Cardiac septum (tissue), 1 donor: ENCODE measurements at places on chromosomes 11 and 22.

DNA sequence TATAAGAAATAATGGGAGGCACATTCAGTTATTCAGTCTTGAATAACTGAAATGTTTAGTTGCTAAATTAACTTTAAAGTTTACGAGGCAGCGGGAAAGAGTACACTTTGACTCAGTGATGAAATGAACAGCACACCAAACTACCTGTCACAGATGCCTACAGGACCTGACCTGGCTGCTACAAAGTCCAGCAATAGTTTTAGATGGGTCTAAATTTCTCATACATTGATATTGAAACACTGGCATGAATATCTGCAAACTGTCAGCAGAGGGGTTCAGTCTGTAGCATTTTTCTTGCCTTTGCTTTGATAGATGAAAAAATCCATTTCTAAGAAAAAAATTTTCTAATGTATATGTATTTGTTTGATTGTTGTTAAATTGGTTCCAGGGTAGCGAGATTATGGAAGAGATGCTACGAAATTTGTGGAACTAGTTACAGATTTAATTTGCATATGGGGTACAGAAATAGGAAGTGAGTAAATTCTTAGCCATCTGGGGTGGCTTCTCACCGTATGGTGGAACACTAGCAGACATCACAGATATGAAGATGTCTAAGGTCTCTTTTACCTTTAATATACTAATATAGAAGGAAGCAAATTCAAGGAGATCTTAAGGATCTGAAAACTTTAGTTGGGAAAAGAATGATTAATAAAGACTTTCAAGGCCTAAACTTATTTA, 20.8 kb upstream of the GAB2 start:
- DNase-seq = no peak

GRCh38 chr22:22450343-22450839, 58.2 kb downstream of the ZNF280B start:
- no peak for DNase-seq

DNA sequence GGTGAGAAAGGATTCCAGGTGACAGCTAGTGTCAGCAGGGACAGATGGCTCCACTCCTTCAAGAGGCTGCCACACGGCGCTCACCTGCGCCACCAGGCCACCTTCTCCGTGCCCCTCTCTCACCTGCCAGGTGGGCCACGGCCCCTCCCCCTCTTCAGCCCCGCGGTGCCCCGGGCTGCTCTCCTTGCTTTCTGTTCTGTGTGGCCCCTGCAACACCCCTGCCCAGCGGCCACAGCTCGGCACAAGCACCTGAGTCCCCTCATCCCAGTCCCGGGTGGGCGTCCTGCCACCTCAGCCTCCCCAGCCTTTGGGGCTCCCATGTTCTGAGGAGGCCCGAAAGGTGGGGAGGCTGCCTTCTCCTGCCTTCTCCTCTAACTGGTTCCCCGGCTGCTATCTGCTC, 46.4 kb downstream of the APOL1 start:
- no peak for DNase-seq

- DNase-seq = no peak
These were observed 39.4 kb downstream of the ST14 start for GRCh38 chr11:130198964-130199363.

- DNase-seq = peak; percentile 89
These were observed 33.0 kb upstream of the SOX10 start for GRCh38 chr22:38017272-38017920.

- DNase-seq = no peak
These were observed 34.2 kb upstream of the LDLRAD3 start for GRCh38 chr11:35909511-35910265.

- no peak for DNase-seq
These were observed 10.6 kb downstream of the LRRC55 start for GRCh38 chr11:57192316-57192715.

GRCh38 chr11:67079065-67079705, 22.5 kb downstream of the RHOD start:
- DNase-seq = no peak

DNA sequence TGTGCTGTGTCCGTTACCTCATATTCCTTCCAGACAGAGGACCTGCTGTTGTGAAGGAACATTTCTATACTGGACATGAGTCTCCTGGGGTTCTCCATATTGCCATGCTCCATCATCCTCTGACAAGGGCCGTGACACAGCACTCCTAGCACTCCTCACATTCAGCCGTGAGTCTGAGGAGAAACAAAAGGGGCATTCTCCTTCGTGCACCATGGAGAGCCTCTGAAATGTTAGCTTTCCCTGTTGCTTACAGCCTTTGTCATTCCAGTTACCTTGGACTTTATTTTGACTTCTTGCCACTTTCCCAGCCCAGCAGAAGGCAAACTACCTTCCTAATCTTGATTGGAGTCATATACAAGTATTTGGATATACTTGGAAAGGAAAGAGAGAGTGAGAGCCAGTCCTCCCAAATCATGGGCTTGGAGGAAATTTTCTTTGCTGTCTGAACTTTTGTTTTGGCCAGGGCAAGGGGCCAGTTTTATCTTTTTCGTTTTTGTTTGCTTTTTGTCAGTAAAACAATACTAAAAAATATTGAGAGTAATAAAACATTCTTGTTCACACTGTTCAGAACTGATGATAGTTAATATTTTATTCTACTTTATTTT, 29.1 kb upstream of the TECTA start:
- DNase-seq = no peak
